Activated CD8-positive, alpha-beta memory T cell treated with anti-CD3 and anti-CD28 coated beads, Interleukin-2, amount 50 U/mL, for 4 hours (primary cell): ENCODE measurements at places on chromosomes 3 and 15.

DNA sequence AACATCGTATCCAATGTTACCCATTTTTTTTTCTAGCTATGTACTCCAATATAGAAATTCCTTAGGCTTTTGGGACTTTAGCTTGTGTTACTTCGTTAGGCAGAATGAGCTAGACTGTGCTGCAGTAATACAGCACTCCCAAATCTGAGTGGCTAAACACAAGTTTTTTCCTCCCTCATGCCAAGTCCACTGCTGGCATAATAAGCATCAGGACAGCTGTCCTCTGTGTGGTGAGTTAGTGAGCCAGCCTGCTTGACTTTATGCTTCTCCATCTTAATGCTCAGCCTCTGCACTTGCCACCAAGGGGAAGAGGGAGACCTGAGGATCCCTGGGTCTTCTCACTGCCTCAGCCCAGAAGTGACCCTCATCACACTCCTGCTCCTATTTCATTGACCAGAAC, 18.2 kb upstream of the ACOX2 start:
- DNase-seq: no peak

DNA sequence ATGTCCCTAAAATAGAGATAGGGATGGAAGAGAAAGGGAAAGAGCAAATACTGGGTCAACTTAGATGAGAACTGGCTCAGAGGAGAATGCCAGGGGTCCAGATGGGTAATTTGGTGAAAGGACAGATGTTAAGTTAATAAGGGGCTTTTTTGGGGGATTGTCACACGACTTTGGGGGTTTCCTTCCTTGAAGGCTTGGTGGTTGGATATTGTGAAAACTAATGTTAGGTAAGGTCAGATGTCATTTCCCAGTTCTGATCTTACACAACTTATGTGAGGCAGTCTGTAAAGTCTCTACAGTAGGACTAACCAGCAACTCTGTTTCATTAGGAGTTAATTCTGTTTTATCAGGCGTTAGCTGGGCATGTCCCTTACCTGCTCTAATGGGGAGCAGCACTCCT, 231.1 kb downstream of the NR2F2 start:
- no peak for DNase-seq

- no peak for DNase-seq
Measured at GRCh38 chr3:169240786-169241486, 422.6 kb downstream of the MECOM start.

- no peak for DNase-seq
Measured at GRCh38 chr15:57312318-57313133, 63.8 kb upstream of the CGNL1 start.

GRCh38 chr3:42514876-42515275, 12.4 kb downstream of the VIPR1 start:
- DNase-seq: no peak

DNA sequence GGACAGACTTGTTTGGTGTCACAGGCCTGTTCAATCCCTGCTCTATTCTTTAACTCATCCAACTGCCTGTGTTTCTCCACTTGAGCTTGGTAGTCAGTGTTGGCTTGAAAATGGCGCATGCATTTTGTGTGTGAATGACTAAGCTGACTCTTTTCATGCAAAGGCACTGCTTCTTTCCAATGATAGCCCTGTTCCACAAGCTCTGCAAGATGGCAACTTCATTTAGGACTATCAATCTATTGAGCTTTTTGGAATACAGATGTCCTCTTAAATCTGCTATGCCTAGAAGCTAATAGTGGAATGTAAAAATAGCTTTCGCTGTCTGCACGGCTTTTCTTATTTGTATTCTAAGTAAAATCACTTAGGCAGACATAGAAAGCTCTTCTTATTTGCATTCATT, 33.6 kb upstream of the SYNPR start:
- no peak for DNase-seq

DNA sequence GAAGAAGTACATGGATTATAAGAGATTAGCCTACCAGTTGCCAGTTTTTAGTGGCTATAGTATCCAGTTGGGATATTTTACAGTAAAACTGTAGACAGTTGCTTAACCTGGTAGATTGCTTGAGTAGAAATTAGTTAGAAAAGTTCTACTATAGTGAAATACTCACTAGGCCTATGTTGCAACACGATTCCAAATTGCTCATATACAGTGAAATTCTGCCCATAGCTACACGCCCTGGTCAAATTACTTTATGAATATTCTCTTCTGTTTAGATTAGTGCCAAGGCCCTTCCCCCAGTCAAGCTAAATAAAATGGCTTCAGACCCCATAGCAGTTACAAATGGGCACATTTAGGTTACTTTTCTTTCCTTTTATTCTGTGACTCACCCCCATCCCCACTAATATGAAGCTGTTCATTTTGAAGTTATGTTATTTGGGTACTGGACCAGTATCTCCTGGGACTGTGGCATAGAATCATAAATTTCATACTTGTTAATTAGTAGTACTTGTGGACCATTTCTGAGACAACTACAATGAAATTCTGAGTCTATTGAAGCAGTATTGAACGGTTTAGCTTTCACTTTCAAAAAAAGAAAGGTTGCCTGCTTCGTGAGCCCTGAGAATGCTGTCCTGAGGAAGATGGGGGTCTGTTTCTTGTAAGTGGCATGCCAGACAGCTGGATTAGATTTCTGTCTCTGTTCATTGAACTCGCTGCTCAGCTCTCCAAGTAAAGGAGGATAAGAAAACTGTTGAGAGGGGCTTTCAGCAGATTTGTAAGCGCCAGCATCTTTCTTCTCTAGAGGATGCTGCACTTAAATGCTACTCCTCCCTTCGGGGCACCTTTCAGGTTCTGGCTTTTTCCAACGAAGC, 65.8 kb upstream of the CFAP20DC start:
- no peak for DNase-seq

DNA sequence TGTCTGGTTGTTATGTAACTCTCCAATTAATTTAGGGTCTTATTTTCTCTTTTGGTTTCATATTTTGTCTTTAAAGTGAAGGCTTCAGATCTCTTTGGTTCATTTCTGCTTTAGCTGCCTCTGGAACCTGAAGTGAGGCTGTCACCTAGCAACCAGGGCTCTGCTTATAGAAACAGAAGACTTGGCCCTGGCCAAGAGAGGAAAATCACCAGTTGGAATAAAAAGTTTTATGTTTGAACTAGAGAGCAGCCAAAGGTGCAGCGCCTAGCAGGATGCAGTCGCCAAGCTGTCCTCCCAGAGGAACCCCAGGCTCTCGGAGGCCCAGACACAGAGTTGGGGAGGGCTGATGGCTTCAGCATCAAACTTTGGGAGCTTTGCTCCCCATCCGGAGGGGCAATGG, 41.1 kb downstream of the LYZL4 start:
- DNase-seq: no peak

DNA sequence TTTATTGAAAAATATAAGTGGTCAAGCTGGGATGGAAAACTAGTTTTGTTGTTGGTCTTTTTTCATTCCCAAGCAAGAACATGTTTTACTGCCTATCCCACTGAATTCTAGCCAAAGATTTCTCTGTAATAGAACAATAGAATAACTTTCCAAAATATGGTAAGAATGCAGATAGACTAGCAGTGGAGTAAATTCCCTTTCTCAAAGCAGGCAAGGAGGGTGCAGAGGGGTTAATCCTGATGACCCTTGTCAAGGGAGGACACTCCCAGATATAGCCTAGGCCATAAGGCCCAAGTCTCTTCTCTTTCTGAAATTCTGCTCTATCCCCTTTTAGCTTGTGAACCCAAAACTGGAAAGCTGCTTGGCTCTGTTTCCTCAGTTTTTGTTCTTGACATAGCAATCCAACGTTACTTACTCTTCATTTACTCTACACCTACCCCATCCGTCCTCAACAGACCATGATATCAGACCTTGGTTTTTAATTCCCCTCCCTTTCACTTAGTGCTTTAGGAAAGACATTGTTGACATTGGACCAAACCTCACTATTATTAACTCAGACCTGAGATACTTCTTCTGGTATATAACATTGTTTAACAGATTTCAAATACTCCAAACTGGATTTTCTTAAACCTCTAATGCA, 453.6 kb upstream of the THBS1 start:
- DNase-seq: no peak

GRCh38 chr15:79002581-79002980, 57.7 kb upstream of the CTSH start:
- no peak for DNase-seq

DNA sequence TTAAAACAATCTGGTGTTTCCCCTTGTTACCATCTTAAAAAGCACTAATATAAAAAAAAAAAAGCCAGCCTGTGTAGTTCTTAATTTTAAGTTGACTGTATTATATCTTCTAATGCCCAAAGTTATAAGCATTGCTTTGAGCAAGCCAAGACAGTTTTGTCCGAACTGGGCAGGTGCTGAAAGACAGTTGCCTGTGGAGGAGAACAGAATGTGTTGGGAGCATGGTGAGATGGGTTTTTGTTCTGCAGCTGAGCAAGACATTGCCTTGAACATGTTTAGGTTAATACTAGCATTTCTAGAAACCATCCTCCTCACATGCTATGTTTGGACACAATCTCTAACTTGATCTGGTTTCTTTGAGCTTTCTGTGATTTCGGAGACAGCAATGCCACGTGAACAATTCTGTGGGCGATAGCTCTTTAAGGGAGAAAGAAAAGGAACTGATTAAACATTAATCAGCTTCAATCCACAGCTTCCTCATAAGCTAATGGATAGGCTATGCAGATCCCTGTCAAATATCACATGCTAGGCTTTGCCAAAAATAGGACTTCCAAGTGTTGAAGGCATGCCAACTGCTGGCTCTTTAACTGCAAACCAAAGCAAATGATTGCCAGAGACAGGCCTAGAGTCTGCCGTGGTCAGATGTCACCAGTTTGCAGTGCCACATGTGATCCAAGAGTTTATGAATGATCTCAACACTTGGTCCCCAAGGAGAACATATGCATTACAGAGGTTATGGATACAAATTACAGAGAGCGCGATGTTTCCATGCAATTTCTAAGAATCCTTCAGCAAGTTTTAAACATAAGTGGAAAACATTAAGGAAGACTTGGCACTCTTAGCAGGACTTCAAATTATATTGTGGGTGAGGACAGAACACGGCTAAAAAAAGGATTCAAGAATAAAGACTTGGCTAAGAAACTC, 428.1 kb downstream of the ROBO2 start:
- DNase-seq: no peak

- no peak for DNase-seq
Measured at GRCh38 chr15:52710050-52710707, 31.0 kb upstream of the ATOSA start.

DNA sequence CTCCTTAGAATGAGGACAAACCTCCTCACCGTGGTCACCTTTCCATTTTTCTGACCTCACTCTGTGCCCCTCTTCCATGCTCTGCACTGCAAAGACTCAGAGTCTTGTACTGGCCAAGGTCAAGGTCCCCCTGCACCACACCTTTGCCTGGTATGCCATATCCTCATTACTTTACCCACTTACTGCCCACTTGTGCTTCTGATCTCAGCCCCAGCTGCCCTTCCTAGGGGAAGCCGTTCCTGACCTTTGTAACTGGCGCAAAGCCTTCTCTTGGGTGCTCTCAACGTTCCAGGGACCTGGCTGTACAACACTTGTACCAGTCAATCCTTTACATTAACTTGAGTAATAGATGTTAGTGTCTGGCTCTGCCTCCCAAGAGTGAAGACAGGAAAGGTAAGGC, 256.0 kb downstream of the SV2B start:
- no peak for DNase-seq

GRCh38 chr3:150218236-150218635, 189.9 kb upstream of the TSC22D2 start:
- no peak for DNase-seq

- DNase-seq: no peak
Measured at GRCh38 chr3:59285560-59285959, 235.7 kb upstream of the CFAP20DC start.

DNA sequence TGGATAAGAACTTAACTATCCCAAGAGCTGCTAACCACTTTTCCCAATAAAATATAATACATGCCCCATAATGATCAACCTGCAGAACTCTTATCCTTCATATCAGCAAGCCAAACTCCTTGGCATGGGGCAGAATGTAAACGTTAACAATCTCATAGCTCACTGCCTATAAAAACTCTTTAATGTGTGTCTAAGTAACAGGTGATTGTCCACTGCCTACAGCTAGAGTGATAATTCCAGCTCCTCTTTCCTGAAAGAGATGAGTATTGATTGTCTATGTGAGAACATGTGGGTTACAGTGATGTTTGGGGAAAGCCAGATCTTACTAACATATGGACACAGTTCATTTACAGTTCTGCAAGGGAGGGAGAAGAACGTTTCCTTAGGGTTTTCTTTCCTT, 11.3 kb upstream of the GLCE start:
- DNase-seq: no peak

GRCh38 chr3:155619118-155619915, 125.6 kb downstream of the PLCH1 start:
- DNase-seq: no peak

- no peak for DNase-seq
Measured at GRCh38 chr15:39784125-39784524, 1.5 kb upstream of the FSIP1 start.

- DNase-seq: no peak
Measured at GRCh38 chr15:64493641-64494040, 33.3 kb downstream of the ZNF609 start.

- DNase-seq: no peak
Measured at GRCh38 chr3:114444216-114444615, 150.4 kb downstream of the TIGIT start.

DNA sequence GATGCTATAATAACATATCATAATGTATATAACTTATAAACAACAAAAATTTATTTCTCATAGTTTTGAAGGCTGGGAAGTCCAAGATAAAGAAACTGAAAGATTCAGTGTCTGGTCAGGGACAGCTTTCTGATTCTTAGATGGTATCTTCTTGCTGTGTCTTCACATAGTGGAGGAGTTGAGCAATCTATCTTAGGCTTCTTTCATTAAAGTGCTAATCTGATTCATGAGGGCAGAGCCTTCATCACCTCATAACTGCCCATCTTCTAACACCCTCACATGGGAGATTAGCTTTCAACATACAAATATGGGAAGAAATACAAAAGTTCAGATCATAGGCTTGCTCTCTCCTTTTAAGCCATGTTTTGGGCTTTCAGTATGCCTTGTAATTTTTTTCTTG, 774.8 kb upstream of the EPHA6 start:
- DNase-seq: no peak

- no peak for DNase-seq
Measured at GRCh38 chr15:100821327-100821726, 58.3 kb upstream of the ALDH1A3 start.

GRCh38 chr3:86654806-86655460, 336.0 kb downstream of the VGLL3 start:
- DNase-seq: no peak

DNA sequence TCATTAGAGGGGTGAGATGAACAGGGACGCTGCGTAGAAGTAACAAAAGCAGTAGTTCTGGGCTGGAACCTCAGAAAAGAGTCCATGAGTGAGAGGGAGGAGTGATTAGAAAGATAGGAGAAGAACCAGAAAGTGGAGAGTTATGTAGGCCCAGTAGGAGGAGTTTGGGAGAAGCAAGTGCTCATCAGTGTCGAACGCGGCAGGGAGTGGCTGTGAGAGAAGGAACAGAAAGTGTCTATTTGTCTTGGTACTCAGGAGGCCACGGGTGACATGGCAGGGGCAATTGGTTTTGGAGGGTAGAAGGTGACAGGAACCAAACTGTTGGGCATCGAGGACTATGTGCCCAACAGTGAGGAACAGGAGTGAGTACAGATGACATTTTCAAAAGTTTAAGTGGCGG, 1.3 kb upstream of the INSYN1 start:
- no peak for DNase-seq
